Tibial nerve (tissue), 4 donors: ENCODE measurements at places on chromosomes 16 and 17. TPM values are rescaled to one million over a fixed set of nuclear protein-coding genes. Genes with fewer than 3 reads are reported as not detected.

Gene SLC16A6
- total RNA-seq: not detected

Gene MPP2
- total RNA-seq: 5.2 TPM

Gene SMIM36
- not detected for total RNA-seq

Gene RTN4RL1
- total RNA-seq: 12.6 TPM

DNA sequence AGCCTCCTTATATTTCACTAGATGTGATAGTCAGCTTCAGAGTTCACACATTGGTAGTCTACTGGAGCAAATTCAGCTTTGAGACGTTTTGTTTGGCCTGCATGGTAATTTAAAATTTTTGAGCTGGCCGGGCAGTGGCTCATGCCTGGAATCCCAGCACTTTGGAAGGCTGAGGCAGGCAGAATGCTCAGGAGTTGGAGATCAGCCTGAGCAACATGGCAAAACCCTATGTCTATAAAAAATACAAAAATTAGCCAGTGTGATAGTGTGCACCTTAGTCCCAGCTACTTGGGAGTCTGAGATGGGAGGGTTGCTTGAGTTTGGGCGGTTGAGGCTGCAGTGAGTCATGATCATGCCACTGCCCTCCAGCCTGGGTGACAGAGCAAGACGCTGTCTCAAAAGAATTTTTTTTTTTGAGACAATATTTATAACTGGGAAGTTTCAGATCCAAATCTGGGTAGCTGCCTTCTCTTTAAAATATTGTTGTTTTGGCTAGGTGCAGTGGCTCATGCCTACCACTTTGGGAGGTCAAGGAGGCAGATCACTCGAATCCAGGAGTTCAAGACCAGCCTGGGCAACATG is 4.8 kb upstream of the BLMH start:
- no peak overlapping the region for H3K27ac ChIP-seq
- no peaks in the 10 kb centered on the region for H3K27me3 ChIP-seq
- no peaks in the 10 kb centered on the region for H3K36me3 ChIP-seq
- DNase-seq: no peak
- no peak overlapping the region for H3K4me3 ChIP-seq

GRCh38 chr17:45336390-45337182 is 19.8 kb upstream of the MAP3K14 start:
- peaks cover 4% of the 10 kb centered on the region for H3K4me1 ChIP-seq
- no peak overlapping the region for H3K27ac ChIP-seq
- no peak overlapping the region for H3K4me3 ChIP-seq
- H3K36me3 ChIP-seq: no peaks in the 10 kb centered on the region
- no peaks in the 10 kb centered on the region for H3K27me3 ChIP-seq

GRCh38 chr17:61164517-61164916 is 235.1 kb upstream of the TBX2 start:
- H3K36me3 ChIP-seq: peaks cover 8% of the 10 kb centered on the region
- H3K27me3 ChIP-seq: no peaks in the 10 kb centered on the region
- H3K27ac ChIP-seq: no peak overlapping the region
